Stimulated activated effector memory CD8-positive, alpha-beta T cell treated with anti-CD3 and anti-CD28 coated beads, Interleukin-12 subunit alpha, Interleukin-12 subunit beta, amount 100 ng/mL, for 72 hours (primary cell): ENCODE measurements at places on chromosomes 3 and 15.

DNA sequence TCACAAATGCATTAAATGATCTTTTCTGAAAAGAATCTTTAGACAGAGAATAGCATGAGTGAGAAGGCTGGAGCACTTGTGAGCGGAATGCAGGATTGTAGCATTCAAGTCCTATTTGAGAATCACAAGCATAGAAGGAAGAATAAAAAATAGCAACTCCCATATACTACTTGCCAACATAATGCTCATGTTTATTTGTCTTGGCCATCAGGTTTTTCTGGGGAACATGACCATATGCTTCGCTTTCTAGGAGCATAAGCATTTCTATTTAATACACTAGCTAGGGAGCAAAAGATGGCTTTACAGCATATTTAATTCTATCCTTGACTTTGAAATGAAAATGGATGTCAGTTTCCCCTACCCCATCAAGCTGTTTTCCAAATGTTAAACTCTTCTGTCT, 170.3 kb upstream of the MITF start:
- DNase-seq = no peak

- DNase-seq = no peak
Observed at GRCh38 chr3:43949594-43949993, 258.9 kb downstream of the ABHD5 start.

DNA sequence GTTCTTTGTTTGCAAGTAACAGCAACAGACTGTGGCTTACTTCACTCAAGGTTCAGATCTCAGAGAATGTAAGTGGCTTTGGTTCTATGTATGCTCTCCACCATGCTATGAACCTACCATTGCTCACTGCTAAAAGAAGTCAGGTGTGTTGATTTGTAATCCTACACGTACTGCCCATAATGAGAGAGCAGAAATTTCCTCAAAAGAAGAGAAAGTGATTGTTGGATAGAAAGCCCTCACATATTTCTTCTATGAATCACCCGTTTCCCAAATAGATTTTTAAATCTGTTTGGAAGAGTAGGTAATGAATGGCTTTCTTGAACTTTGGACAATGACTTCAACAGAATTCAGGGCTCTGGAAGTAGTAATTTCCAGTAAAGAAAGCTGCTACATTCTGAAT, 565.4 kb downstream of the ROBO2 start:
- no peak for DNase-seq

DNA sequence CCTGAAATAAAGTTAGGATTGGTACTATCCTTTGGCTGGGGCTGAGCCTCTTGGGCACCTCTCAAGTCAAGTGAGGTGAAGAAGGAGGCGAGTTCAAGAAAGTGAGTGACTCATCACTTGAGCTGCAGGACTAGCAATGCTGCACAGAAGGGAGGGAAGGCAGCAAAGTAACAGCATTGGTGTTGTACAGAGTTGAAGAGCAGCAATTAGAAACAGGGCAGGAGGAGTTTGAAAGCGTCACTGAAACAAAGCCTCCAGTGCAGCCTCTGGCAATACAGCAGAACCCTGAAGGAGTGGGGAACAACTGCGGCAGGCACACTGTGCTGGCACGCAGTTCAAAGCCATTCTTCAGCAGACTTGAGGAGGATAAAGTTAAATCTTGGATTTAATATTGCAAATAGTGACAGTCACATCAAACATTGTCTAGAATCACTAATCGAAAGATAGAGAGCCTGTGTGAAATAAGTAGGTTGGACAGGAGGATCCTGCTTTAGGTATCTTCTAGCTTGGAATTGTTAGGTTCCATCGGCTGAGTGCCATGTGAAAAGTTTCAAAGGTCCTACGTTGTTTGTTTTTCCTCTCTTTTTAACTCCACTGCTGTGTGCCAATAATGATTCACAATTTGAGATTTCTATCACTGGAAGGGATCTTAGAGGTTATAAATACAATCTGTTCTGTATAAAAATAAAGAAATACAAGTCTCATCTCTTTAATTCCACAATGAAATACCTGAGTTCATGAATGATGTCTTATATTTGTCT, 479.8 kb downstream of the NAALADL2 start:
- no peak for DNase-seq

- no peak for DNase-seq
Observed at GRCh38 chr15:36428102-36428845, 151.2 kb upstream of the CDIN1 start.

GRCh38 chr3:154786724-154787123, 293.4 kb upstream of the MME start:
- DNase-seq = no peak

DNA sequence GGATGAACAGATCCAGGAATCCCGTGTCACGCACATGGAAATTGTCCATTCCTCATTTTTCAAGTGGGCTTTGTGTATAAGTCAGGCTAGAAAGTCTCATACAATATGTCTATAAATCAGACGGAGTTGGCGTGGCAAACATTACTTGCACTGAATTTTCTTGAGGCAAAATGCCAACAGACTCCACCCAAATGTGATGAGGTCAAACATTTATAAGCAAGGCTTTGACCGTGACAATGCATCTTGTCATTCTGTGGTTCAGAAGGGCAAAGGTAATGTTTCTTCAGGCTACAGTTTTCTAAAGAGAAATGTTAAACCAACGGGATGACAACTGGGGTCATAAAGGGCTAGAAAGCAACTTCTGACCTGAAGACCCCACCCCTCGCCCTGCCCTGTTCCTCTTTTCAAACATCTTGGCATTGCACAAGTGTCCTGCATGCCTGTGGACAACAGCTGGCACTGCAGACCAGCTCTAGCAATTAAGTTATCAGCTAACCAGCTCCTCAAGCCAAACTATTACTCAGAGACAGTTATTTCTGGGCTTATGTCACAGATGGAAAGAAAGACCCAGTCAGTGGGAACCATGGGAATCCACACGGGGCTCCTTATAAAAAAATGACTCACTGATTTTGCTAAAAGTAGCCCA, 36.5 kb upstream of the SPTBN5 start:
- DNase-seq = no peak

- DNase-seq = no peak
Observed at GRCh38 chr3:185024406-185024805, 128.5 kb downstream of the C3orf70 start.

- no peak for DNase-seq
Observed at GRCh38 chr3:127984241-127984975, 67.8 kb upstream of the SEC61A1 start.

DNA sequence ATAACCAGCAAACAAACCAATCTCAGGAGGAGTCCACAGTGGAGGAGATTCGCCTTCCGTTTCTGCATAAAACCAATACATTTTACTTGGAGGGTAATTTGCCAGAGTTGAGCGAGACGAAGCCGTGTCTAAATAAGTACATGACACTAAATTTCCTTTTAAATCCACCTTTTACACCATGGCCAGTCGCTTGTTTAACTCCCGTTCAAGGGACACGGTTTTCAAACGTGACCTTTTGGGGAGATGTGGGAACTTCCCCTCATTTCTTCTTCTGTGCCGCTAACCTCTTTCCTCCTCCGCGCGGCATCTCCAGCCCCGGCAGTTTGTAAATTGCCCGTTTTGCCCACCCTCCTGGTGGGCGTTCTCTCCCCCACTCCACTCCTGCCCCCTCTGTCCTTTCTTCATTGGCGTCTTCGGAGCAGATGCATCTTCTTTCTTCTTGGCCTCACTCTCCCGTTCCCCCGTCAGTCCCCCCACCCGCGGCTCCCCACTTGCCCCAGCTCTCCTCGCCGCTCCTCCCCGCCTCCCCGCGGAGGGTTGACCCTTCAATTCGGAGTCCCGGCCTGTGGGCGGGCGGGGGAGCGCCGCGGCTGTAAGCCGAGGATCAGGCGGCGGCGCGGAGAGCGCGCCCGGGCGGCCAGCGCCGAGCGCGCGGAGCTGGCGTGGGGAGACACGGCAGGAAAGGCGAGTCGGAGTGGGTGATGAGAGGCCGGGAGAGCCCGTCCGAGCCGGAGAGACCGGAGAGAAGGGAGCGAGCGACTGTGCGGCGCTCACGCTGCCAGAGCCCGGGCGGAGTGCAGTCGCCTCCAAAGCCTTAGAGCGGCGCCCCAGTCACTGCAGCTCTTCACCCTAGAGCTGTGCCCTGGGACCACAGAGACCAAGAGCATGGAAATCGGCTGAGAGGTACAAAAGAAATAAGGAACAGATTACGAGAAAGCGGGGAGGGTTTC, at the start of gene NLGN1:
NLGN1 (plus strand) TSS at position 584 of the 950 bp plus-strand sequence.
- DNase-seq = no peak

GRCh38 chr3:187617213-187617612, 53.0 kb downstream of the SST start:
- no peak for DNase-seq

DNA sequence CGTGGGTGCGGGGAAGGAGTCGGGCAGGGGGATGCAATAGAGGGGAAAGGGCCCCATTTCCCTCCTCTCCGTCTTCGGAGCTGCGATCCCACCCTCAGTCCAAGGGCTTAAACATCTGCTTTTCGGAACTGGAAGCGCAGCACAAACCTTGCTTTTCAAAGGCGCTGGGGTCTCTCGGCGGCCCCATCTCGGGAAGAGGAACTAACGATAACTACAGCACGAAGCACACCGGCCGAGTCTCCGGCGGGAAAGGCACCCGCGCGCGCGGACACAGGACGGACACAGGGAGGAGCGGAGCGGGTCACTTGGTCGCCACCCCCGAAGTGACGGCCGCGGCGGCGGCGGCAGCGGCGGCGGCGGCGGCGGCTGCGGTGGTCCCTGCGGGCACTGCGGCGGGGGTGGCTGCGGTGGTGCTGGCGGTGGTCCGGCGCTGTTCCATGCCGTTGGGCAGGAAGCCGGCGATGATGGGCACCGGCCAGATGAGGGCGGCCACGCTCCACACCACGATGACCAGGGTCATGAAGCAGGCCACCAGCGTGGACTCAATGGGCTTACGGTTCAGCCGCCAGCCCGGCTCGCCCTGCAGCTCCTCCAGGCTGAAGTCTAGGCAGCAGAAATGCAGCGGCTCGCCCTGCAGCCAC, 1.1 kb downstream of the TMEM158 start:
- peak; percentile 60 for DNase-seq

DNA sequence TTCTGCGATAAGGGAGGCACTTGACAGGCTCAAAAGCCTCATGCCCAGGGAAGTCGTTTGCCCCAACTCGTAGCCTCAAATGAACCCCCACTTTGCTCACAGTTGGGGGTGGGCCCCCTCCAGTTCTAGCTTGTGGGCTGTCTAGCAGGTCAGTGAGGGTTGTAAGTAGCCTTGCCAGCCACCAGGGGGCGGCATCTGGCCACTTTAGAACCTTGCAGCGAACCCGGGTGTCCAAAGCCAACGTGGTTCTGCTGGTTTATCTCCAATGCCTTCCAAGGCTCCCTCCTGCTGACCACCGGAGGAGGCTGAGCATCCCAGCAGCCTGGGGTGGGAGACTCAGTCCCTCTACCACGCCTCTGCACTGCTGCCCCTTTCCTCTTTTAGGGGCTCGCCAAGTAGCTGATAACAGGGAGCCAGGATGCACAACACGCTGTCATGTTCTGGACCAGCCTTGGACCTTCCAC, 9.2 kb upstream of the RBSN start:
- peak; percentile 87 for DNase-seq

DNA sequence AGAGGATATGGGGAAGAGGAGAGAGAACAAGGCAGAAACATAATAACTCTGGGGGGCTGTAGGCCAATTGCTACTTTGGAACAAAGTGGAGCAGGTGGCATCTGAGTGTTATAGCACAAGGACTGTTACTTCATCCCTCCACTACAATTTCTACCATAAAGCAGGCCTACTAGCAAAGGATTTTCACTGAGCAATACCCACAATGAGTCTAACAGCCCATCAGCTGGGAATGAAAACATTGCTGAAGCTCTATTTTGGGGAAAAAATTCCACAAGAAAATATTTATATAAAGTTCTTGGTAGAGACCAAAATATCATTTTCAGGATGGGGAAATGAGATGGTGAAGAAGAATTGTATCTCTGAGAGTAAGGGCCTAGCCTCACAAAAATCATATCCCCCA, 3.6 kb upstream of the SHC4 start:
- DNase-seq = no peak

DNA sequence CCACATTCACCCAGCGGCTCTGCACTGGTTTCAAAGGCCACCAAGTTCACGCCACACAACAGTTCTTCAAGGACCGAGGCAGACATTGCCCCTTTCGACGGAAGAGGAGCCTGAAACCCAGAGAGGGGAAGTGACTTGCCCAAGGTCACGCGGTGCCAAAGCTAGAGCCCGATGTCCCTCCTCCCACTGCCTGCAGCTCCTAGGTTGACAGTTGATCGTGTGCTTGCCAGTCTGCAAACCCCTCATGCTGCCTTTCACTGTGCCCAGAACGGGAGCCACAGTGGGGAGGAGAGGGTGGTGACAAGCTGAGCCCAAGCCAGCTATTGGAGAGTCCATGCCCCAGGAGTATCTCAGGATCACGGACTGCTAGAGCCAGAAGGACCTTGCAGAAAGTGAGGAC, 230.9 kb downstream of the XXYLT1 start:
- DNase-seq = no peak

DNA sequence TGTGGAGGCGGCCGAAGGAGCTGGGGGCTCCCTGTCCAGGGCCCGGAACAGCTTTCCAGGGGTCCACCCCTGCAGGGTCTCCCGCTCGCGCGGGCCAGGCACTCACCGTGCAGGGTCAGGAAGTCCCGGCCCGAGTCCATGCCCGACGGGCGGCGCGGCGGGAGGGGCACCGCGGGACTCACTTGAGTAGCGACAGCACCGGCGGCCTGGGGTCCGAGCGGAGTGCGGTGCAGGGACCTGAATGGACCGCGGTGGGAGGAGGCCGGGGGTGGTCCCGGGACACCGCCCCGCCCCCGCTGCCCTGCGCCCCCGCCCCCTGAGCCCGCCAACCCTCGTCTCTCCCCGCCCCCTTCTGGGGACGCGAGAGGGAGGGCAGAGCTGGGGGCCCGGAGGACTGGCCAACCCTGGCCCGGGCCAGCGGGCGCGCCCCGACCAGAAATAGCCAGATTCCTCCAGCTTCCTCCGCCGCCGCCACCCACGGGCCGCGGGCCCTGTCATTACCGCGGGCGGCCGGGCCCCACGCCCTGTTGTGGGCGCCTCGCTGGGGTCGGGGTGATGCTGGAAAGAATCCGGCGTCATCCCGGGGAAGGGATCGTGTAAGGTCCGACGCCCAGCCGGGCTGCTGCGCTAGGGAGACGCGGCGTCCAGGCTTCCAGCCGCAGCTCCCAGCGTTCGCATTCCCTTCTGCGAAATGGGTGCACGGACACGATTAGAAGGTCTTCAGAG, at the start of gene PLCD1:
PLCD1 (minus strand) TSS at position 243 of the 726 bp plus-strand sequence; CDS start at position 140, 103 bp downstream.
- no peak for DNase-seq

DNA sequence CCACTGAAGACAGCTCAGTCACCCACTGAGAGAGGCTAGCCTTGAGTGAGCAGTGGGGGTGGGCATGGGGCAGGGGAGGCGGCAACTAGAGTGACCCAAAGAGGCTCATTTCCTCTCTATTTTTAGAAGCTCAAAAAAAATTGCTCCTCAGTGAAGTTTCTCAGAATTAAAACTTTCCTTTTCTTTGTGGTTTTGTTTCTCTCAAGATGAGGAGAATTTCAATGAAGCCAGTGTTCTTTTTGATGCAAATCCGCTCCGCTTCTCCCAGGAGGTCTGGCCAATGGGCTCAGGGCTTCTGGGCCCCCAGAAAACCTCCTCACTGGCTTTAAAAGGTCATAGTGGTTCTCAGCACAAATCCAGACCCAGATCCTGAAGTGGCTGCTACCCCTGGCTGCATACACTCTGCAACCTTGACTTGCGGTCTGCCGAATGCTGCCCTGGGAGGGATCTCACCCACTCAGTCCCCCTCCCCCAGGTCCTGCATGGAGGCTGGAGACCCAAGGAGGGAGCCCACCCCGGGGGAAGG, at the start of gene ACSBG1:
ACSBG1 (minus strand) TSS at position 51 of the 526 bp plus-strand sequence. CDS start 64 bp downstream, outside the sequence.
- no peak for DNase-seq
